ENCODE measurements at places on chromosomes 6 and 20.

DNA sequence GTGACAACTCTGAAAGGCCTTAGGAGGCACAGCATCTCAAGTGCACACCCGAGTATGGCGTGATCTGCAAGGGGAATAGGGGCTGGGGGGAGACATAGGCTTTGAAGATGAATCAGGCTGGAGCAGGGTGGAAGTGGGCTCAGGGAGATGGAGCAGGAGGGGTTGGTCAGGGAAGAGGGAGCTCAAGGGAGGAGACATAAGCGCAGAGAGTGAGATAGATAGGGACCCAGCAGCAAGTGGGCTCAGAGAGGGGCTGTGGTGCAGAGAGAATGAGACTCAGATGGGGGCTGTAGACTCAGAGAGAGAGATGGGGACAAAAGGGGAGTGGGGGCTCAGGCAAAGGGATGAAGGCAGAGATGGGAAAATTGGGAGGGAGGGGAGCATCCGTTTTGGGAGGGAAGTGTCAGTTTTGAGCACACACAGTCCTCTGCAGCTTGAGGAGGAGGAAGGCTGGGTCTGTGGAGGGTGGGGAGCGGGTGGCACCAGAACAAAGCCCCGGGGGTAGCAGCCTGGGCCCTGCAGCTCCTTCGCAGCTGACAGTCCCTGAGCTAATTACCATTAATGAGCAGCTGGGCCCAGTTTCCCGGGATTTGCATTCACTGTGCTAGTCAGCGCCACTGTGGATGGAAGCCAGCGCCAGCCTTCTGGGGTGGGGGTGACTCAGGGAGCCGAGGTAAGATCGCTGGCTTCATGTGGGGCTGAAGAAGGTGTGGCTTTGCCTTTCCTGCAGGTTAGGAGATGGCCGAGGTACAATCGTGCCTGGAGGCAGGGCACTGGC lies 18.7 kb downstream of the SRXN1 start:
- DNase-seq: no peak

DNA sequence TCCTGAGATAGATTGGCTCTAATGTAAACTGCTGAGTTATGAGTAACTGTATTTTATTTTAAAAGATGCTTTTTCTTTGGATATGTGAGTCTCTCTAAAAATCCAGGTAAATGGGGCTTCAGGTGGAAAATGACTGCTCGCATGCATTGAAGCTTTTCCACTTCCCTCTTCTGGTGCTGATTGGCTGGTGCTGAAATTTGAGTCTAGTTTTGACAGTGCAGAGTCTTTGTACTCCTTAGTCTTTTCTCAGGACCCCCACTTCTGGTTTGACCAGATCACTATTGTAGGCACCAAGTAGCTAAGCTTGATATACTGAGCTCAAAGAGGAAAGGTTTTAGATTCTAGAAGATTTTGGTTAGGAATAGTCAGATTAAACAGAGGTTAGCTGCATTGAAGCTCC lies 60.7 kb upstream of the TULP4 start:
- DNase-seq: no peak

GRCh38 chr6:53391170-53391569 lies 42.4 kb upstream of the ELOVL5 start:
- DNase-seq: no peak

DNA sequence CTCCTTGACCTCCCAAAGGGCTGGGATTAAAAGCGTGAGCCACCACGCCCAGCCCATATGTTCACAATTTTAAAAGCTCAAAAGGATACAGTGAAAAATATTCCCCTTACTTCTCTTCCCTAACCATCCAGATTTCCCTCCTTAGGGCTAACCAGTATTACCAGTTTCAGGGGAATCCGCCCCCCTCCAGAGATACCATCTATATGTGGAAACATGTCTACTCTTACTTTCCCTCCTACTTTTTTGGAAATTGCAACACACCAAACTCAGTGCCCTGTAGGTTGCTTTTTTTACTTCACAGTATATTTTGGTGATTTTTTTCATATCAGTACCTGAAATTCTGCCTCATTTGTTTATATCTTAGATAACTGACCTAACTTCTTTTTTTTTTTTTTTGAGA lies 6.9 kb upstream of the RPL10A start:
- DNase-seq: no peak

GRCh38 chr20:19381947-19382346 lies 169.5 kb downstream of the SLC24A3 start:
- DNase-seq: no peak

DNA sequence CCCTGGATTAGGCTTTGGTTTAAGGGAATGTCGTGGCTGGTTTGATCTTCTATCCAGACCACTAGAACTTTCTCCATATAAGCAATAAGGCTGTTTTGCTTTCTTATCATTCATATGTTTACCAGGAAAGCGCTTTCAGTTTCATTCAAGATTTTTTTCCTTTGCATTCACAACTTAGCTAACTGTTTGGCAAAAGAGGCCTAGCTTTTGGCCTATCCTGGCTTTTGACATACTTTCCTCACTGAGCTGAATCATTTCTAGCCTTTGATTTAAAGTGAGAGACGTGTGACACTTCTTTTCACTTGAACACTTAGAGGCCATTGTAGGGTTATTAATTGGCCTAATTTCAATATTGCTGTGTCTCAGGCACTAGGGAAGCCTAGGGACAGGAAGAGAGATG lies 1.7 kb upstream of the FAM50B start:
- DNase-seq: no peak

- no peak for DNase-seq
These were observed 50.2 kb downstream of the MYLIP start for GRCh38 chr6:16179063-16179462.

DNA sequence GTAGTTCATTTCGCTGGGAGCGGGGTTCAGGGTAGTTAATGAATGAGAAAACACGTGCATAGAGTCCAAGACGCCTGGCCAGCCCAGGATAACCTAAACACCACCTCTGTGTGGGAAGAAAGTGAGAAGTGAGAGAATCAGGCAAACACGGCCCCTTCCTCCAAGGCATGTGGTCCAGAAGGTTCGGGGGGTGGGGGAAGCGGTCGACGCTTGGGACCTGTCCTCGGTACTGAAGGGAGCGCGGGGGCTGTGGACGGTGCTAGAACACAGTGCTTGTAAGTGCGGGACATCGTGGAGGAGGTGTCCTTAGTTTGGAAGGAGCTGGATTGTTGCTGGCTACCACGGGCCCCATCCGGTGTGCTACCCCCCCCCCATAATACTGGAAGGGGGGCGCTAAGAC lies 1.7 kb upstream of the VSTM2L start:
- no peak for DNase-seq

GRCh38 chr6:18359237-18359885 lies 27.8 kb upstream of the RNF144B start:
- no peak for DNase-seq

- no peak for DNase-seq
These were observed 12.9 kb downstream of the TSPYL1 start for GRCh38 chr6:116266803-116267202.

GRCh38 chr20:44646641-44647274 lies 4.7 kb downstream of the ADA start:
- no peak for DNase-seq

DNA sequence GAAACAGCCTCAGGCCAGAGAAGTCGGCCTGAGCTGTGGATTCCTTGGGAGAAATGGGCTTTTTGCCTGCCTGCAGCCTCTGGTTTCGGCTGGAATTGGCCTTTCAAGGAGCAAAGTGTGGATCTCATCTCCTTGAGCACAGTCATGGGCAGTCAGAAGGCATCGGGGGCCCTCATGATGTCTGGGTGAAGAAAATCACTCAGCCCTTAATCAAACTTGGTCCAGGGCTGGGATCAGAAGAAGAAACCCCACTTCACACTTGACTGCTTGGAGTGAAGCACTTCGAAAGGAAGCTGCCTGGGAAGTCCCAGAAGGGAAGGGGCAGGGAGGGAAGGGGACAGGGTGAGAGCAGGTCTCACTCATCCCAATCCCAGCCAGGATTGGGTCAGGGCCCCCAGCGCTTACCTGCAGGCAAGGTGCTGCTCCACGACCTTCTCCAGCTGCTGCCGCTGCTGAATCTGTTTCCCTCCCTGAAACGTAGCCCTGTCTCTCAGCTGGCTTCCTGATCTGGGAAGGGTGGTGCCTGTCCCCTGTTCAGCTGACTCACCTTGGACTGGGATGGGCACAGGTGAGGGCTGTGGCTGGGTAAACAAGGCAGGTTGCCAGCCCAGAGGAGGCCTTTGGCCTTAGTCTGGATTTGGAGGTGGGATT lies at the start of gene SDCBP2:
SDCBP2 (minus strand) TSS at position 460 of the 651 bp plus-strand sequence. CDS start 8,723 bp downstream, outside the sequence.
- no peak for DNase-seq

DNA sequence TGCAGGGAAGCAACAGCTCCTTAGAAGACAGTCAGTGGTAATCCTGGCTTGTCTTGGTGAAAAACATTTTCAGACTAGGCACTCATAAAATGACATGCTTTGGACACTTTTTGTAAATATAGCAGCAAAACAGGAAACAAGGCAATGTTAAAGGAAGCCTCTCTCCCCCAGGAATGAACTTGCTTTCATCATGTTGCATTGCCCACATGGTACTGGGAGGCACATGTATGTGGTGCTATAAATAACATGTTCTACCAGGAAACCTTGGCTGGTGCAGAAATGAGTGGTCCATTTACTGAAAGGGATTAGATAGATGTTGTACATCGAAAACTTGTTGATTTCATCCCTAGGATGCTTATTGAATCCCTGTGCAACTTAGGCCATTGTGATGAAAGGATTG lies 121.4 kb upstream of the RREB1 start:
- DNase-seq: no peak

DNA sequence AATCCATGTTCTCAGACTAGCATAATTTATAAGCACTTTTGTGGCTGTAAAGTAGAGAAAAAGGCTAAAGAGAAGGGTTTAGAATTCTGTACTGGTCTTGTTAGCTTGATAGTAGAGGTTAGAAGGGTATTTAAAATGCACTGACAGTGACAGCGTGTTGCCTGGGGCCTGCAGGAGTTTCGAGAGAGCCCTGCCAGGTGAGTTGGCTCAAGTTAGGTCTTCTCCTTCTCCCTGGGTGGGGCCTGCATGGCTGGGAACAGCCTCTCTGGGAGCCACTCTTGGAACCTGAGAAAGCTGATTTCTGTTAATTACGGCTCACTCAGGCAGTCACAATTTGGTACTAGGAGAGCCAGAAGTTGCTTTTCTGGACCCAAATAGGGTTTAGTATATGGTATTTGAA lies 103.7 kb downstream of the ARID1B start:
- no peak for DNase-seq

DNA sequence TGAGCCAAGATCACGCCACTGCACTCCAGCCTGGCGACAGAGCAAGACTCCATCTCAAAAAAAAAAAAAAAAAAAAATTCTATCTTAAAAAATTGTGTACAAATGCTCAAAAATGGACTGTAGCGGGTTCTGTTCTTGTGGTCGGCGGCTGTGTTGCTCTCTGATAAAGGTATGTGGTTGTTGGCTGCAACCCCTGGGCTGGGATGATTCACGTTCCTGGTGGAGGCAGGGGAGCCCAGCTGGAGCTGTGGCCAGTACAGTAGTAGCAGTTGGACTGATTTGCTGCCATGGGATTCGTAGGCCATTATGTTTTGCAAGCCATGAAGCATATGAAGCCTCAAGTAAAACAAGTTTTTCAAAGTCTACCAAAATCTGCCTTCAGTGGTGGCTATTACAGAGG lies 22.3 kb downstream of the MDN1 start:
- no peak for DNase-seq

GRCh38 chr6:79421707-79422484 lies 115.3 kb downstream of the LCA5 start:
- peak; percentile 20 for DNase-seq

GRCh38 chr6:36917541-36918193 lies 31.9 kb downstream of the C6orf89 start:
- peak; percentile 91 for DNase-seq

- DNase-seq: peak; percentile 24
These were observed 12.9 kb upstream of the DSP start for GRCh38 chr6:7528565-7528964.

- DNase-seq: no peak
These were observed 53.9 kb upstream of the SMIM28 start for GRCh38 chr6:138323821-138324220.

- no peak for DNase-seq
These were observed 124.7 kb upstream of the TCF21 start for GRCh38 chr6:133764008-133764753.

GRCh38 chr6:31901415-31901952 lies 402 bp downstream of the ZBTB12 start:
- DNase-seq: no peak

DNA sequence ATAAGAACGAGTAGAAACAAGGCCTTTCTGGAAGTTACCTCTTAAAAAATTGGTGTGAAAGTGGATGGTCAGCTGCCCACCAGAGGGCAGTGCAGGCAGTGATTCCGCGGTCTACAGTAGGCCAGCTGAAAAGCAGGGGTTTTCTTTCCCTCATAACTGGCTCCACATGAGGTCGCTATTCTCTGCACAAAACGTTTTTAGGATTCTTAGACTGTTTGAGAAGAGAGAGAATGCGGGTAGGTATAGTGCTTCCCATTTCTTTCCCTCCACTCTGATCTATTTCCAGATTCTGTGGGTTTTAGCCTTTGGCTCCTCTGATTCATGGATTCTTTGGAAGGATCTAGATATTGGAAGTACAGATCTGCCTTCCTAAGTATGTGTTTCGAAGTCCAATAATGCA lies 14.2 kb downstream of the FIG4 start:
- peak; percentile 70 for DNase-seq

- peak; percentile 3 for DNase-seq
These were observed 151.8 kb upstream of the HEY2 start for GRCh38 chr6:125597411-125598253.

- no peak for DNase-seq
These were observed 18.6 kb downstream of the MYH7B start for GRCh38 chr20:34974246-34974645.

DNA sequence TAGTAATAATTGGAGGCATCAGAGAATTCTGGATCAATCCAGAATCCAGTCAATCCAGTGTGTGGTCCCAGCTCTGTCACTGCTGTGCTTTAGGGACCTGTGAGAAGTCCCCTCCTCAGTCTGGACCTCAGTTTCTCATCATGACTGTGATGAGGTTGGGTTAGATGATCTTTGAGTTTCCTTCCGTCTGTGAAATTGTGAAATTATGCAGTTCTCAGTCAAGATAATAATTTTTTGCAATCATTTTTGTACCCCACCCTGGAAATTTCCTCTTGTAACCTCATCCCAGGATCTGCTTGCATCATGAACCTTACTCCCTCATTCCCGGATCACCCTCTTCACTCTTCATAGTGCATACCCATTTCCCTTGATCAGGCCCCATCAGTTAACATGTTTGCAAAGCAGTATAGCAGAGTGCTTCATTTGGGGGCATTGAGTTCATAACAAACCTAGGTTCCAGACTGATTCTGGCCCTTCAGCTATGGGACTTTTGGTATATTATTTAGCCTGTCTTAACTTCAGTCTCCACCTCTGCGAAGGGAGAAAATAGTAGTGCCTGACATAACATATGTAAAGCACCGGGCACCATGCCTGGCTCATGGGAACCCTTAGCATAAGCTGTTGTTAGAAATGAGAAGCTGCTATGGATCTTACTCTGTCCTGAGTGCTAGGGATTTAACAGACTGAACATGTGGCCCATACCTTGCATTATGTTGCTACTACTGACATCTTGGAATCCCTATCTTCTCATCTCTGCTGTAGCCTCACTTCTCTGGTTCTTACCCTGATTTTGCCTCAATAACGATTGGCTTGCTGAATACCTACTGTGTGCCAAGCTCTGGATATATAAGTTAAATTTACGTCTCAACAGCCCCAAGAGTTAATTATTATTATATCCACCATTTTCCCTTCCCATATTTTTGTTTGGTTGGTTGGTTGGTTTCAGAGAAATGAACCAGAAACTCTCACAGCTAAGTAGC lies 1.3 kb downstream of the ZNF76 start:
- no peak for DNase-seq

All from GM04504 (cell line).